Ammon's horn (tissue), 1 donor: ENCODE measurements at places on chromosomes 3 and 15.

DNA sequence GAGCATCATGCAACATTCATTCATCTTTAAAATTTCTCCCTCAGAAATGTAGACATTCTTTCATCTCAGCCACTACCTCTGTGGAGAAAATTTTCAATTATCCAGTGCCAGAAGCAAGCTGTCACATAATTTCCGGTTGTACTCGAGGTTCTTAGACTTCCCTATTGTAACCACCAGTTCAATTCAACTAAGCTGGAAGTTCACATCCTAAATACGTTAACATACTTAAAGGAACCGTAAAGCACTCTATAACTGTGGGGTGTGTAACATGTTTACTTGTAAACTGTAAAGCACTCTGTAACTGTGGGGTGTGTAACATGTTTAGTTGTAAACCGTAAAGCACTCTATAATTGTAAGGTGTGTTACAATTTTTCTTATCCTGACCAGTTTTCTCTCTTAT is 150.3 kb downstream of the PLCL2 start:
- DNase-seq: no peak

- peak; percentile 23 for DNase-seq
Observed at GRCh38 chr3:173789530-173790162, 392.1 kb downstream of the NLGN1 start.

DNA sequence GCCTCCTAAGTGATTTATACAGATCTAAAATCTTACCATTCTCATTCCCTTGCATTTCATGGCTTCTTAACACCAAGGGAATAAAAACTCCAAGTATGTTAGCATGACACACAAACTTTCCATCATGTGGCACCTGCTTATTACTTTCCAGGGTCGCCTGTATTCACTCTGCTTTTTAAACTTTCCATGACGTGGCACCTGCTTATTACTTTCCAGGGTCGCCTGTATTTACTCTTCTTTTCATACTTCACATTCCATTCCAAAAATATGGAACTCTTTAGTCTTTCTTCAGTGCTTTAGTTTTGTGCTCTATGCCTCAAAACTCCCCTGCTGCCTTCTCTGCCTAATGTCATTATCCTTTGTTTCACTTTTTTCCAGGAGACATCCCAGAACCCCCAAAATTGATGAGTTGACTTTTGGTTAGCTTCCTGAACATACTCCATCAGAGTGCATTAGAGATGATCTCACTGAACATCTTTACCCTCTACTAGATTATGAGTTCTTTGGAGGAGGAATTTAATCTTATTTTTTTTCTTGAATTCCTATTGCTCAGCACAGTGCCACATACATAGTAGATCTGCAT is 47.0 kb downstream of the CALML4 start:
- no peak for DNase-seq

- DNase-seq: no peak
Observed at GRCh38 chr3:158447408-158447807, 123.6 kb upstream of the MLF1 start.

DNA sequence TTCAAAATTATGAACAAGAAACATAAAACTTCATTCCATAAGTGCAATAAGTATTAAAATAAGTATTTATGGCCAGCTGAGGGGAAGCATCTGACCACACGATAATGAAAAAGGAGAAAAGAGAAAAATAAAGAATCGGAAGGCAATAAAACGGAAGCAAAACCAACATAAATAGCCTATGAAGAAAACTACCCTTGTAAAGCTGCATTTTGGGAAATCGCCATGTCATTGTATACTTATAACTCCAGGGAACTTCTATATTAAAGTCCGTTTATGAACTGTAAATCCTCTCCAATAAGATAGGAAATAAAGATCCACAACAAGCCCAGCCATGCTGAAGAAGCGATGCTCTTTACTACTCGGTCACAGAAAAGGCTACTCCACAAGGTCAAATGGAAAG is 47.7 kb downstream of the MORC1 start:
- no peak for DNase-seq

- no peak for DNase-seq
Observed at GRCh38 chr3:142270407-142270806, 45.0 kb upstream of the GK5 start.

DNA sequence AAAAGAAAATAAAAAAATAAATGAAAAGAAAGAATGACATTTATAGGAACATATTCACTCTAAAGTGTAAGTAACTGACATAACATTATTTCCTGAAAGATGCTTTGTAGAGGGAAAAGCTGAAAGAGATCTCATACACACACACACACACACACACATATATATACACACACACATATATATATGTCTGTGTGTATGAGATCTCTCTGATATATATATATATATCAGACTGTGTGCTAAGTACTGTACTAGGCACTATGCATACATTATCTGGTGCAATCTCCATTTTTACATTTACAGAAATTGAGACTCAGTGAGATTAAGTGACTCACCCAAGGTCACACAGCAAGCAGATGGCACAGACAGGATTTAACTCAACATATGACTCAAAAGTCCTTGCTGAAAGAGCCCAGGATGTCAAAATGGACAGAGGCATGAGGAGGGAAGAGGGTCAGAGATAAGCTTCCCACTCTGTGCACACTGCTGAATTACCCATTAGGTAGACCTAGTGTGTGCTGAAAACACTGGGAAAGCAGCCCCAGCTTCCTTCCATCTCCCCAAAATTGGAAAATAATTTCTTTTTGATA is 15.0 kb downstream of the BHLHE40 start:
- no peak for DNase-seq

DNA sequence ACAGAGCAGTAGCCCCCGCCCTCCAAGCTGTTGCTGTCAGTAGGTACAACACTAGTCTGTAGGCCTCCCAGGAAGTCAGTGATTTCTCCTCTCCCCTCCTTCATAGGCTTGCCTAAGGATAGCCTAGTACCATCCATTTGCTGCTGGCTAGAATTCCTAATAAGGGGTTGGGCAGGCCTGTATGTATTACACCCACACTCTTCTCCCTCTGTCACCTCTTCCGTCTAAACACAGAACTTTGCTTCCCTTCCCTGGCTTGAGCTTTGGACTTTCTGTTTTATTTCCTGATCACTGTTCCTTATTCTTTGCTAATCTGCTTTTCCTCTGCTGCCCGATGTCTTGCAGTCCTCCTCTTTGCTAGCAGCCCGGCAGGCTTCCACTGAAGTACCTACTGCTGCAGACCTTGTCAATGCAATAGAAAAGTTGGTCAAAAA is 93.4 kb upstream of the UMPS start:
- DNase-seq: no peak

- peak; percentile 68 for DNase-seq
Observed at GRCh38 chr15:99507504-99508310, 58.1 kb upstream of the MEF2A start.

- peak; percentile 78 for DNase-seq
Observed at GRCh38 chr3:129793942-129794310, 99.6 kb downstream of the TMCC1 start.

GRCh38 chr15:68347392-68347791 is 69.8 kb downstream of the FEM1B start:
- no peak for DNase-seq

- no peak for DNase-seq
Observed at GRCh38 chr3:118478706-118479276, 555.9 kb downstream of the IGSF11 start.

- peak; percentile 28 for DNase-seq
Observed at GRCh38 chr3:195774917-195775316, 36.8 kb downstream of the MUC4 start.

GRCh38 chr3:69116897-69117296 is 5.5 kb downstream of the LMOD3 start:
- DNase-seq: peak; percentile 88

- no peak for DNase-seq
Observed at GRCh38 chr3:105958237-105959000, 89.6 kb upstream of the CBLB start.

- DNase-seq: no peak
Observed at GRCh38 chr3:181622365-181622764, 89.4 kb upstream of the SOX2 start.

GRCh38 chr15:80595396-80595795 is 99.7 kb upstream of the ABHD17C start:
- no peak for DNase-seq

DNA sequence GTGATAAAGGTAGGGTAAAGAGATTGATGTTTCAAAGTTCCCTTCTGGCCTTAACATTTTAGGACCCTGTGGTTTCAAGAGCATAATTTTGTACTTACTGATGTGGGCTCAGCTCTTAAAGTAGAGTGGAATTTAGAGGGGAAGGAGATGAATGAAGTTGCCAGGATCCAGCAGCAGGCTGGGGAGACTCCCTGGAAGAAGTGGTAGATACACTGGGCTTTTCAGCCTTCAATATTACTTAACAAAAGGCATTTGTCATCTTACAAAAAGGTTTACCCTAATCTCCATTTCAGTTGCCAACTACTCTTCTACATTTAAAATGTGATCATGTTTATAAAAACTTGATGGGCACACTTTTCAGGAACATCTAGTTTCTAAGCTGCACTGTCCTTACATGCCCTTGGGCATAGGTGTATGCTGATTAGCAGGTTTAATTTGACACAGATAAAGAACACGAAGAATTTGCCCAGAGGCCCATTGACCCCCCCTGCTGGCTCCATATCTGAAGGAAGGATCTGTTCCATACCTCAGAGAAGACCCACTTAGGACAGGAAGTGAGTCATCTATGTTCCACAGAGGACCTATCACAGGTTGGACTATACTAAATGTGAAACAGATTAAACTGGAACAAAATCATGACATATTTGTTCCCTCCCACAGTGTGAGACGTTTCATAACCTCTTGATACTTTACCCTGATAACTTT is 93.0 kb upstream of the LPP start:
- DNase-seq: no peak

GRCh38 chr3:88226910-88227309 is 77.2 kb downstream of the C3orf38 start:
- DNase-seq: no peak
